ENCODE measurements at places on chromosomes 1 and 21.

DNA sequence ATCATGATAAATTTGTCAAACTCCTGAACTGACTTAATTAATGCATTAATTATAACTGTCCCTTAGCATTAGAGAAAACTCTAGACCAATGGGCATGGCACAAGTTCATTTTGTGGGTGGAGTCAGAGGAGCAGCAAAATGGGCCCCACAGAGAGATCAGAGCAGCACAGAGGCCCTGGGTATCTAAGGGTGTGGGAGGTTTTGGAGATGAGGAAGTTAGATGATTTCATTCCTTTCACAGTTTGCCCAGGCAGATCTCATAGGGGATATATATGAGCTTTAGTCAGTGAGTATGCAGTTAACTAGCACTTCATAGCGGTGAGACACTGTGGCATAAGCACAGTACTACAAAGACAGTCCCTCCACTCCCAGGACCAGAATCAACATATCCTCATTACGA lies 117.3 kb downstream of the MAB21L3 start:
- DNase-seq: no peak

DNA sequence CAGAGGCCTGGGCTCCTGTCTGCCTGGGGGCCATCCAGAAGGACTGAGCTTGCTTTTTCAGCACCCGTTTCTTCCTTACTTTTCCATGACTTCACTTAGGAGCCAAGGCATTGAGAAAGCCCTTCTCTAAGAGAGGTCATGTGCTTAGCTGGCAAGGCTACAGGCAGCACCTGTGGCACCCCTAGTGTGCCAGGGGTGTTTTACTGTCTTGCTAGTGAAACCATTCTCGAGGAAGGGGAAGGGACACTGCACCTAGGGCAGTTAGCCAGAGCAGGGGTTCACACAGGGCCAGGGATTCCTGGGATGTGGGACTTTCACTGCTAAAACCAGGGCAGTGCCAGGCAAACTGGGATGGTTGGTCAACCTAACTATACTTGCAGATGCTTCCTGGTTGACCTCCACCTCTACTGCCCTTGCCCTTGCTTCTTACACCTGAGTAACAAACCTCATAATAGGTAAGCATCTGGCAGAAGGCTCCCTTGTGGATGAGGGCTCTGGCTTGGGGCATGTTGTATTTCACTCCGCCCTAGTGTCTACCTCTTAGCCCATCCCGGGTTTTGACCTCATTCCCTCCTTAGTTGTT lies 69.2 kb downstream of the NOS1AP start:
- DNase-seq: no peak

DNA sequence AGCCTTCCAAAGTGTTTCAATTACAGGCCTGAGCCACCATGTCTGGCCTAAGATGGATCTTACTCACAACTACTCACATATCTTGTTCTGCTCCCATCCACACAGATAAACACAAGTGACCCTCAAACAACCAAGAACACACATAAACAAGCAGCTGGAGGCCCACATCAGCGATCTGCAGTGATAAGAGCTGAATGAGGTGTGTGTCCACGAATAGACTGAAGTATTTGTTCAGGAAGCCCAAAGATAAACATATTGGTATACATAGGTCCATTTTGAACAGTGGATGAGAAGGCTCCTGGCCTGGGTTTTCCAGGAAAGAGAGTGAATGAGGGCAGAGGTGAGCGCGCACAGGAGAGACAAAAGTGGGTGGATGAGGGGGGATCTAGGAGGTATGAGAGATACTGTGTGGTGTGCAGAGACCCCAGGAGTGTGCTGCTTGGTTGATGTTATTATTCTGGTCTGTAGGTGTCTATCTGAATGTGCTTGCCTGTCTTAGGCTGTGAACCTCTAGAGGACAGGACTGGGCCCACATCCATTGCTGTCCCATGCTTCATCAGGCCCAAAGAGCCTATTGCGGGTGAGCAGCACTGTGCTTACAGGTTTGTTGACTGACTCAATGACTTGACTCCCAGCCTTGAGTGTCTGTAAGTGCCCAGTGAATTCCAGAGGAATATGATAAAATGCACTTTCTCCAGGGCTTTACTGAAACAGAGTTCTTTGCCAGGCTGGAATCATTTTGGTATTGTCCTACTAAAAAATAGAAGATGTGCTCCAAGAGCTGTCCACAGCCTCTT lies 79.9 kb upstream of the ATP1A1 start:
- no peak for DNase-seq

DNA sequence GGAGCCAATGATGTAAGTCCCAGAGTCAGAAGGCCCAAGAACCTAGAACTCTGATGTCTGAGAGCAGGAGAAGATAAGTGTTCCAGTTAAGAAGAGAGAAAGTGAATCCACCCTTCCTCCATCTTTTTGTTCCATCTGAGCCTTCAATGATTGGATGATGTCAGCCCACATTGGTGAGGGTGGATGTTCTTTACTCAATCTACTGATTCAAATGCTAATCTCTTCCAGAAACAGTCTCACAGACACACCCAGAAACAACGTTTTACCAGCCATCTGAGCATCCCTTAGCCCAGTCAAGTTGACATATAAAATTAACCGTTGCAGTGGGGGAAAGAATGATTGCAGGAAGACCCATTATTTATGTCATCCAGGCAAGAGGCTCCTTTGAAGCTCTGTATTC lies 16.5 kb upstream of the RNF220 start:
- no peak for DNase-seq

DNA sequence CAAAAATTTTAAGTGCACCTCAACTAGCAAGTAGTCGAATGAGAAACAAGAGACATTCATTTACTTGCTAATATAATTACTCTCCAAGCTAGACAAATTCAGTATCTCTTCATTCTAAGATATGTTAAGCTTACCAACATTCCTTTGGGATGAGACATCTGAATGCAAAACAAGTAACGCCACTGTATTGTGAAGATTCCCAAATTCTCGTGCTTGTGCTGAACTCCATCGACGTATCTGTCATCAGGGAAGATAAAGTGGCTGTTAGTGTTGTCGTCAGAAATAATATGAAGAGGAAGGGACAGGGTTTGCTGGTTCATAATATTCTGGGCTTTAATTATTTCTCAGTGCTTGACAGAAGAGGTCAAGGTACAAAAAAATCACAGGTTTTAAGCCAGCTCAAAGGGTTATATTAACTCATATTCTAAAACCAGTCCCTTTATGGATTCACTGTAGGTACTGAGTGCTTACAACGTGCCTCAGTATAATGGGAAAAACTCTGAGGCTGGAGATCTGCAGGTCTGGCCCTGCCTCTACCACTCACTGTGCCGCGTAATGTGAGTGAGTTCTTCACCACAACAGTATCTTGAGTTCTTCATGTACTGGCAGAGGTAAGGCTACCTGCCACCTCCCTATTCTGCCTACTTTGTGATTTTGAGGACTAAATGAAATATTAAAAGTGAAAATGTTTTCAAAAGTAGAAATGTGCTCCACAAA lies 42.0 kb downstream of the PCSK9 start:
- no peak for DNase-seq

DNA sequence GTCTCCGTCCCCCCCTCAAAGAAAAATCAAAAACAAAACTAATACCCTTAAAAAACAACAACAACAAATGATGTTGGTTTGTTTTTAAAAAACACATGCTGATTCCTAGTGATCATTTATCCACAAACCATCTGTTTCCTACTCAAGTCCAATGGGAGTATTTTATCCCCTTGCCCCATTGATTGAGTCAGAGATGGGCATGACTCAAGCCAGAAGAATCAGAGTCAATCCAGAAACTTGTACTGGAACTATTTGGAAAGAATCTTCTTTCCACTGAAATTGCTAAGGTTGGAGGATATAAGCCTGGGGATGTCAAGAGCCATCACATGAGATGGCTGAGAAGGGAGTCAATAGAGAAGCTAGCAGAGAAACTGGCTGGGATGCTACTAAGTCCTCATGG lies 176.4 kb downstream of the MIS18A start:
- DNase-seq: no peak

- DNase-seq: no peak
Observed at GRCh38 chr21:27196651-27197050, 229.8 kb upstream of the ADAMTS5 start.

GRCh38 chr1:13786541-13786940 lies 86.6 kb downstream of the PRDM2 start:
- DNase-seq: no peak

- DNase-seq: no peak
Observed at GRCh38 chr1:27335506-27336422, 6.1 kb upstream of the SYTL1 start.

DNA sequence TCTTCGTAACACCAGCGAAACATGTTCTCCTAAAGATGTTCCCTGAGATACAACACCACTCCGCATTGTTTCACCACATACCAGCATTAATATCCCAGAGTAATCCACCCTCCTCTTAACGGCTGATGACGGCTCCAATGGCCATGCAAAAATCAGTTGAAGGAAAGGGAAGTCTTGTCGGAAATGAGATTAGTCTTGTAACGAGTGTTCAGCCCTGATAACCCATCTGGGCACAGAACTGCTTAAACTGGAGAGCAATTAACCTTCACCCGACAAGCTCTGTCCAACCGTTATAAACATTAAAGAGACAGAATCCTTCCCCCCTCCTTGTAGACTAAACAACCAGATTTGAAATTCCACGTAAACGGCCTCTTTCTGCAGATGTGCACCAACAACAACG lies 21.9 kb downstream of the ERG start:
- DNase-seq: no peak

GRCh38 chr1:168430321-168430720 lies 113.5 kb downstream of the XCL2 start:
- no peak for DNase-seq

DNA sequence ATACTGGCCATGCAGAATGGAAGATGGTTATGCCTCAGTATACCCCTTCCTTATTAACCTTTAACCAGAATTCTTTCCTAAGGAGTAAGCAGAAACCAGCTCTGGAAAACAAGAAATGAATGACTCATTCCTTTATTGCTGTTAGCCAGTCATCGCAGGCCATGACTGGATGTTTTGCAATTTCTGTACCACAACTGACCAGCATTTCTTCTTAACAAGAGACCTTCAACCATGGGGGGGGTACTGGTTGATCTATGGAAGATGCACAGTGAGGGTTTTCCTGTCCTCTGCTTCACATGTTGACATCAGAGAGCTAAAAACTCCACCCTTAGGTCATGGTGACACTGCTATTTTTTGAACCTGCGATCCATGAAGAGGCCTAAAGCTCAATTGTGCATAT lies 28.0 kb upstream of the RNF2 start:
- DNase-seq: no peak

- DNase-seq: peak; percentile 58
Observed at GRCh38 chr1:205449750-205450443, 5.9 kb downstream of the BLACAT1 start.

GRCh38 chr1:188269956-188270355 lies 1441.2 kb downstream of the PLA2G4A start:
- no peak for DNase-seq

DNA sequence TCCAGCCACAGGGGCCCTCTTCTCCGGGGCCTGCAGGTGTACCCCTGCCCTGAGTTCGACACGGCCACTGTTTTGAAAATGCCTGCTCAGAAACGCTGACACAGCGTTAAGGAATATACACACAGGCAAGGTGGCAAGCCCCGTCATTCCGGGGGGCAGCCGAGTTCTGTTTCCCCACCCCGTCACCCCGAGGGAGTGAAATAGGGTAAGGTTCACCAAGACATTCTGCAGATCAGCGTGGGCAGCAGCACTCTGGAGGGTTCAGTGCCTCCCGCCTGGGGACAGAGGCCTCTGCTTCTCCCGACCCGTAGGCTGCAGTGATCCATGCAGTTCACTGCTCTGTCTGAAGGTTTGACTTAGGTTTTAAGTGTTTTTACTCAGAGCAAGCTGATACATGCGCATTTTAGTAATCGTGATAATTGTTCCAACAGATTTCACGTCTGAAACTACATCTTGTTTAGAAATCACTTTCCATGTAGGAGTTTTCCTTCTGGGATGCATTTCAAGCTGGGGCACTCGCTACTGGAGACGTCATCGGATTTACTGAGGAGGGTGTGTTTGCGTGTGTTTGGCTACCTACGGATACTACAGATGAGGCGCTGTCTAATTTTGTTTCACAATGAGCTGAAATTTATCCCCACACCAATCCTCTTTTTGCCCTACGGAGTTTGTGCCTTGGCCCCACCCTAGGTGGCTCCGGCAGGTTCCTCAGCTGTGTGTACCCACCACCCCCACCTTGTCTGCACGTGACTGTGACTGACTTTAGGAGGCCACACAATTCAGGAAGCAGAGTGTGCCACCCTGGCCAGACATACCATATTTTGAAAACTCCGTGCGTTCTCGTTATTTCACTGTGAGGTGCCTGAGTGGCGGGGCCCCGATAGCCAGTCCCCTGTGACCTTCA lies 63.5 kb downstream of the AGPAT3 start:
- no peak for DNase-seq

GRCh38 chr1:47230692-47231300 lies 1.2 kb downstream of the TAL1 start:
- DNase-seq: peak; percentile 12

DNA sequence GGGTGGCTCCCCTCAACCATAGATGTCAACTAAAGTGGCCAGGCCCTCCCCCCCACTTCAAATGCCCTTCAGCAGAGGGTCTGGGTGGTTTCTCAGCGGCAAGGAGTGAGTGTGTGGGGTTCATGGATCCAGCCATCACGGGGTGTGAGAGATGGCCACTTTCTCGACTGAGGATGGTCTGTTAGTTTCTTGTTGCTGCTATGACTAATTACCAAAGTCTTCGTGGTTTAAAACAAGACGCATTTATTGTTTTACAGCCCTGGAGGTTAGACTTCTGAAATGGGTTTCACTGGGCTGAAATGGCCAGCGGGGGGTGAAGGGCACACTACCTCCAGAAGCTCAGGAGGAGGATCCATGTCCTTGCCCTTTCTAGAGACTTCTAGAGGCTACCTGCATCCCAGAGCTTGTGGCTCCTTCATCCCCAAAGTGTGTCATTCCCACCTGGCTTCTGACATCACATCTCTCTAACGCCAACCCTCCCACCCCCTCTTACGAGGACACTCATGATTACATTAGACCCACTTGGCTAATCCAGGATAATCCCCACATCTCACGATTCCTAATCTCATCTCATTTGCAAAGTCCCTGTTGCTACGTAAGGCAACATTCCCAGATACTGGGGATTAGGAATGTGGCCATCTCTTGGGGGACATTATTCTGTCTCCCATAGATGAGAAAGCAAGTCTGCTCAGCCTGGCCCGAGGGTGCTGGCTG lies 53.0 kb downstream of the EPHB2 start:
- no peak for DNase-seq

DNA sequence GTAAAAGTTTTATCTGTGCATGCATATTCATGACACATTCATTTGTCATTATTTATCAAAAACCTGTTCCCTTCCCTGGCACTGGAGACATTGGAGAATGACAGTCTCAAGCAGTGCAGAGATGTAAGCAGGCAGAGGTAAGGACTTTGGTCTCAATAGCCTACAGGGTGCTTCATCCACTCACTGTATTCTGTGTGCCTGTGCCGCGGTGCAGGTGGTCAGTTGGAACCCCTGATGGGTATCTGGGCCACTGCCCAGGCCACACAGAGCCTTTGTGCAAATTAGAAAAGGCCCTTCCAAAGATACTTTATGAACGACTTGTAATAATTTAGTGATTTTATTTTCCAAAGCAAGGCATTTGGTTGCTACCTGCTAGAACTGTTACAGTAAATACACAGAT lies 44.0 kb downstream of the CDC42 start:
- DNase-seq: no peak

GRCh38 chr1:198638441-198638840 lies 399 bp upstream of the PTPRC start:
- DNase-seq: no peak
